ENCODE measurements at places on chromosomes 2 and 18.
A peak's percentile ranks its signal among the peaks of the same experiment; 100 is the strongest.

DNA sequence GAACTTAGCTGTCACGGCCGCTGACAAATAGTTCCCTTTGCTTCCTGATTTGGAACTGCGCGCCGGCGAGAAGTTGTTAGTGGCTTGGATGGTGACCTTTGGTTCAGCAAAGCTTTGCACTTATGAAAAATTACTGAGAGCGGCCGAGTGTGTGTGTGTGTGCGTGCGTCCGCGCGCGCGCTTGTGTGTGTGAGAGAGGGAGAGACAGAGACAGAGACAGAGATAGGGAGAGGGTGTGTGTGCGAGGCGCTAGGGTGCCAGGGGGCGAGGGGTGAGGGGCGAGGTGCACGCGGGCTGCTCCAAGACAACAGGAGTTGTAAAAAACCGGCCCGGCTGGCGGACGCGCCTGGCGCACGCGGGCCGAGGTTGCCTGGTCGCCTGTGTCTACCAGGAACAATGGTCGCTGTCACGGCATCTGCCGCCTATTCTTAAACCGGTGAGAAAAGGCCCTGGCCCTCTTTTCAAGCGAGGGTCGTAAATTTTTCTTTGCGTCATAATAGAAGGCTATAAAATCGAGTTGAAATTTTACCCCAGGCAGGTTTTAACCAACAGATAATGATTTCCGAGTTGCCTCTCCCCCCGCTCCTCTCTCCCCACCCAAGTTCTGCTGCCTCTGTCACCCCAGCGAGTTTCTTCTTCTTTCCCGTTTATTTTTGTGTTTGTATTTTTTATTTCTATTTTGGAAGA lies 535 bp downstream of the HOXD3 start:
- no peak for DNase-seq

DNA sequence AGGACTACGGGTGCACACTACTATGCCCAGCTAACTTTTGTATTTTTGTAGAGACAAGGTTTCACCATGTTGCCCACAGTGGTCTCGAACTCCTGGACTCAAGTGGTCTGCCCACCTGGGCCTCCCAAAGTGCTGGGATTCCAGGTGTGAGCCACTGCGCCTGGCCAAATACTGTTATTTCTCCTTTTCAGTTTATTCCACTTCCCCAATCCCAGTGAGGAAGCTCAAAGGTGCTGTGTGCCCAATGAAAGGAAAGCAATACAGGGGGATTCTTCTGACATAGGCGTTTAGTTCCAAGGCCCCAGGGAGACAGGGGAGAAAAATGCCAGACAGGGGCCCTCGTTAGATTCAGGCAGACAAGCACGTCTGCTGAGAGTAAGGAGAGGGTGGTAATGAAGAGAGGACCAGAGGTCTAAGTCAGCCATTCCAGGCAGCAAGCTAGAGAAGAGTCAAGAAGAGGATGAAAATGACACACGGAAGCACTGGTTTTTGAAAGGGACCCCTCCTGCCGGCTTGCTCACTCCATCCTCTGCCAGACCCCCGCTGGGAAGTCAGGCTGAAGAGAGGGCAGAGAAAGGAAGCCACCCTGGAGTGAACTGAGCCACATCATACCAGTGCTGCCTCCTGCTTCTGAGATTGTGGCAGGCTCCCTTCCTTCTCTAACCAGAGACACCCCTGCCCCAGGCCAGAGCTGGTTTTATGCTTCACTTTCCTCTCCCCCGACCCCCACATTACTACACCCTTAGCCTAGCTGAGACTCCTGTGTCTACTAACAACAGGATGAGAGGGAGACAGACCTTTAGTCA lies 6.7 kb downstream of the INO80C start:
- DNase-seq: no peak

DNA sequence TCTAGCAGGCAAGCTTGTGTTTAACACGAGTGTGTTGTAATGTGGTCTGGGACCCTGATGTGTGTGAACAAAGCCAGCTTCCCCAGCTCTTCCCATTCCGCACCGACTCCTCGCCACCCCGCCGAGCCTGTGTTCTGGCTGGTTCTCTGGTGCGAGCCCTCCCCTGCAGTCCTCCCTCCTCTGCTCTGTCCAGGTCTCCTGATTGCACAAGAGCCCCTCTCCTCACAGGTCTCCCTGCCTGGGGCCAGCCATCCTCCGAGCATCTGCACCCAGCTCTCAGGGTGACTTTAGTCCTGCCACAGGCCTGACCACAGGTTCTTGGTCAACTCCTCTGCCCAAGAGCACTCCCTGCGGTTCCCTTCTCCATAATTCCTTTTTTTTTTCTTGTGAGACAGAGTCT lies 13.2 kb downstream of the SLC66A3 start:
- no peak for DNase-seq

- DNase-seq: no peak
These were observed 381.5 kb downstream of the NRXN1 start for GRCh38 chr2:50650403-50650810.

DNA sequence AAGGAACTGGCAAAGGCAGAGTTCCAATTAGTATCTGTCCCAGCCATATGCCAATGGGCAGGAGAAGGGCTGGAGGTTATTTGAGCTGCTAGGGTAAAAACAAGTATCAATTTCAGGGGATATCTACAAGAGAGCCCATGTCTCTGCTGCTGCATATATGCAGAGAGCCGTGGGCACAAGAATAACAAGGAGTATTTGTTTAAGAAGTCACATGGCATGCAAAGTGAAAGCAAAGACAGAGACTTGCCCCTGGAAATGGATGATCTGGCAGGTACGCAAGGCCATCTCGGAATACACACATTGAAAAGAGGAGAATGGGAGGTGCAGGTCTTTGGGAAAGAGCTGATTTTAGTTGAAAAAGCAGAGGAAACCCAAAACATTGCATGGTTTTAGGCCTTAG lies 170.6 kb downstream of the EVA1A start:
- DNase-seq: no peak

- DNase-seq: no peak
These were observed 365.5 kb upstream of the KLHL29 start for GRCh38 chr2:23019476-23019875.

DNA sequence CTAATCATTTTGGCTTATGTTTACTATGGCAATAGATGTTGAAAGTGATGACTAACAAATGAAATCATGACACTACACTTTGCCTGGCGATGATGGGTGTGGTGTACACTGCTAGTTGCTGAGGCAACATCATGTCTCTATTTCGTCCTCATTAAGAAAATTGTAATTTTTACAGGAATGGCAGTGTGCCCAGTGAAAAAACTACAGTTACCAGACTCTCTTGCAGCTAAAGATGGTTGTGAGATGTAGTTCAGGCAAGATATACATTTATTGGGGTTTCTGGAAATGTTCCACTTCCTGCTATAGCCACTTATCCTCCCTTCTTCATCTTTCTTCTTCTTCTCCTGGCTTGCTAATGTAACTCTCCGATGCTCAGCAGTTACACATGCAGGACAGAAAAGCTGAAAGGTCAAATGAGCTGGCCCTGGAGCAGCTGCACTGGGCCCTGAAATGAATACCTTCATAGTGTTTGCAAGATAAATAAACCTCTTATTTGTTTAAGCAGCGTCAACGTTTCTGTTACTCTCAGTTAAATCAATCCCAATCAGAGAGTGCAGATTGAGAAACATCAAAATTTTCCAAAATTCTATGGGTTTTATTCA lies 46.0 kb downstream of the SOCS6 start:
- no peak for DNase-seq

GRCh38 chr2:137888845-137889244 lies 75.4 kb upstream of the HNMT start:
- no peak for DNase-seq

GRCh38 chr2:119293900-119294299 lies 70.3 kb downstream of the STEAP3 start:
- DNase-seq: no peak

DNA sequence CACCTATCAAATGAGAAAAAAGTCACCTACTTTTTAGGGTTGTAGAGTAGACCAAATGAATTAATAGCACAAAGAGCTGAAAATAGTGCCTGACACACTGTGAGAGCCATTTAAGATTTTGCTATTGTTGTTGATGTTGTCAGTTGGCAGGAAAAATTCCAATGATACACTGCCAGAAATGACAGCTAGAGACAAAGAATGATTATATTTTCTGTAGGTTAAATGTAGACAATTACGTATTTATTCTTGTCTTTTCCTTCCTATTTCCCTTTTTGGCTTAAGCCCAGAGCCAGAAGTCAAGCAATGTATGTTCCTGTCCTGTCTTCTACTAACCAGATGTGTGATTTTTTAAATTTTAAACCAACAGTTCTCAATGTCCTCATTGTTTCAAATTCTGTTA lies 17.2 kb downstream of the NRXN1 start:
- DNase-seq: no peak

- no peak for DNase-seq
These were observed 213.4 kb upstream of the REG3G start for GRCh38 chr2:78811955-78812610.

DNA sequence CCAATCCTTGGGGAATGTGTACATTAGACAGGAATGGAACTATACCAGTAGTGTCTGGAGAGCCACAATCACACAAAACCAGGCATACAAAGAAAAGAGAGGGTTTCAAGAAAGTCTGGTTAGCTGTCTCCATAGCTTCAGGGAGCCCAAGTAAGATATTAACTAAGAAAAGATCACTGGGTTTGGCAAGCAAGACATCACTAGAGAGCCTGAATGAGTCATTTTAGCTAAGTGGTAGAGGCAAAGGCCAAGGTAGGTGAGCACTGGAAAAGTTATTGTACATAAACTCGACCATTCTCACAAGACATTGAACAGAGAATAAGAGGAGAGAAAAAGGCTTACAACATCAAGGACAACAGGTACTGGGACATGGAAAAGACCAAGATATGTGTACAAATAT lies 143.8 kb upstream of the ARL4C start:
- DNase-seq: no peak

- DNase-seq: no peak
These were observed 1.5 kb downstream of the GDF7 start for GRCh38 chr2:20668451-20668850.

DNA sequence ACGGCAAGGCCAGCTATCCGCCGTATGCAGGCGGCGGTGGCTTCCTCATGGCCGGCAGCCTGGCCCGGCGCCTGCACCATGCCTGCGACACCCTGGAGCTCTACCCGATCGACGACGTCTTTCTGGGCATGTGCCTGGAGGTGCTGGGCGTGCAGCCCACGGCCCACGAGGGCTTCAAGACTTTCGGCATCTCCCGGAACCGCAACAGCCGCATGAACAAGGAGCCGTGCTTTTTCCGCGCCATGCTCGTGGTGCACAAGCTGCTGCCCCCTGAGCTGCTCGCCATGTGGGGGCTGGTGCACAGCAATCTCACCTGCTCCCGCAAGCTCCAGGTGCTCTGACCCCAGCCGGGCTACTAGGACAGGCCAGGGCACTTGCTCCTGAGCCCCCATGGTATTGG lies 3.1 kb downstream of the B3GNT7 start:
- DNase-seq: no peak

GRCh38 chr2:48233005-48233404 lies 296.9 kb upstream of the STON1 start:
- DNase-seq: no peak

DNA sequence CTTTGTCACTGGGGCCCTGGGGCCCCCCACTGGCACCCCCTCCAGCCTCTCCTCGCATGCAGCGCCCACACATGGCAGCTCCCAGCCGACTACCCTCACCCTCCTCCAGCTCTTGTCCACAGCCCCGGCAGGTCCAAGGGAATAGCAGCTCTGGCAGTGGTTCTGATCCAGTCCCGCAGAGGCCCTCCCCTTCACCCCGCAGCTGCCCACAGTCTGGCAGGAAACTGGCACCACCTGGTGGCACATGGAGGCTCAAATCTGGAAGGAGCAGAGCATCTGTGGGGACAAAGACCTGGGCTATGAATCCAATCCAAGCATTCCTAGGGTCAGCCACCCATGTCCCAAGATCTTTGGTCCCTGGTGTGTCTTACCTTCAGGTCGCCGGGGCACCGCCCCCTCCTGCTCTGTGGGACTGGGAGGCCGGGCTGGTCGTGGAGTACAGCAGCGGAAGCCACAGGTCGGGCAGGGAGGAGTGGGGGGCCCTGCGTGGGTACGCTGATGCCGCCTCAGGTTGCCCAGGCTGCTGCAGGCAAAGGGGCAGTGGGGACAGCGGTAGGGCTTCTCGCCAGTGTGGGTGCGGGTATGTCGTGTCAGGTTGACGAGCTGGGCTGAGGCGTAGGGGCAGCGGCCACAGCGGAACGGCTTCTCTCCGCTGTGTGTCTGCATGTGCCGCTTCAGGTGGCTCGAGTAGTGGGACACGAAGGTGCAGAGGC lies 2.3 kb downstream of the ZNF513 start:
- no peak for DNase-seq

GRCh38 chr2:240786871-240787311 lies 33.1 kb downstream of the KIF1A start:
- no peak for DNase-seq

DNA sequence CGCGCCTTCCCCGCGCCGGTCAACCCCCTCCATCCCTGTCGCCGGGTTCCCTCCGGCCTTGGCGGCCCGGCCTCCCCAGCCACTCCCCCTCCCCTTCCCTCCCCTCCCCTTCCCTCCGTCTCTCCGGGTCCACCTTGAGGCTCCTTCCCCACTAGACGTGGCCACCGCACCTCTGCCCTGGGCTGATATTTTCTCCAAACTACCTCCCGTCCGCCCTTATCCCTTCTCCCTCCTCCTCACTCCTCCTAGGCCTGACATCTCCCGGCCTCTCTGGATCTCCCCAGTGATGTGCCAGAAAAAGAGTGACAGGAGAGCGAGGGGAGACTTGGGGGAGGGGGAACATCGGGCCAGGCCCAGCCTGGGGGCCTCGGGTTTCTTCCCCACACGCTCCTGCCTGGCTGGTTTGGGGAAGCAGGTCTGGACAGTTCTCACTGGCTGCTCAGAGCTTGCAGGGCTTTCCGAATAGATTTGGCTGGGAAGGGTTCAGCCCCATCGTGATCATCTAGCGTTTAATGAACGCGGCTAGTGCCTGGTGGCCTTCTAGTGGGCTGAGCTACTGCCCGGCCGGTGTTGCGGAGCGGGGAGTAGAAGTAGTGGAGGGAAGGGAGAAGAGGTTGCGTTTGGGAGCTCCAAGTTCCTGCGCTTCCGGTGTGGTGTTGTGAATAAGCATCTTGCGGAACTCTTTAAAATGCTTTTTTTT lies 641 bp downstream of the MAPRE3 start:
- peak; percentile 19 for DNase-seq

DNA sequence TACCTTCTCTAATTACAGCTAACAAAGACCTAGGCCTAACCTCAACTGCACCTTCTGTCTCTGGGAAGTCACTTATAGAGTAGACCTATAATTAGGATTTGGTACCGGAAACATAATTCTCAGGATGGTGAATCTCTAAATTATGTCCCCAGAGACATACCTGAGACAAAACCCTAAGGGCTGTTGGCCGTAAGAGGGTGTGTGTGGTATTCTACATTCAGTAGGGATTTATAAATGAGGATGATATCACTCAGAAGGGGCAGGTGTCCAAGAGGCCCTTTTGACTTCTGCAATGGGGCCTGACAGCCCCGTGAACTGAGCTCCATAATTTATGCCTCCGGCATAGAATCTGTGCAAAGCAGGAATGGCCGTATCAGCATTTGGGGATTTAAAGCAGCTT lies 13.5 kb upstream of the DARS1 start:
- DNase-seq: no peak

DNA sequence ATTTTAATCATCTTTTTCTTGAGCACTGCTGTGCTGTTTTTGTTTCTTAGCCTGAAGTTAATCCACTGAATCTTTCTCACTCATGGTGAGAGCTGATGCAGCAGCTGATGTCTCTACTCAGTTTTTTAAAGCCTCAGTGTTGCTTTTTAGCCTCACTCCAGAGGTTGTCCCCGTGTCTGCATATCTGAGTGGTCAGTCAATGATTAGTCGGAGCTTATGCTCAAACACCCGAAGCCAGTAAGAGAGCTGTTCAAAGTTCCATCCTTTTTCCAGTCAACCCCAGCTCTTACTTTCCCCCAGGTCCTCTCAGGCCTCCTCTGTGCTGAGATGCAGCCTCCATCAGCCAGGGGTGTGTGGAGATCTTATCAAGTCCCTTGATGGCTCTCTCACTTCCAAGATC lies 81.1 kb downstream of the MBOAT2 start:
- DNase-seq: no peak

GRCh38 chr2:224820283-224820991 lies 104.3 kb upstream of the CCDC195 start:
- DNase-seq: no peak

Measured in HuH-7.5 (cell line).